ENCODE measurements at places on chromosomes 4 and X.

DNA sequence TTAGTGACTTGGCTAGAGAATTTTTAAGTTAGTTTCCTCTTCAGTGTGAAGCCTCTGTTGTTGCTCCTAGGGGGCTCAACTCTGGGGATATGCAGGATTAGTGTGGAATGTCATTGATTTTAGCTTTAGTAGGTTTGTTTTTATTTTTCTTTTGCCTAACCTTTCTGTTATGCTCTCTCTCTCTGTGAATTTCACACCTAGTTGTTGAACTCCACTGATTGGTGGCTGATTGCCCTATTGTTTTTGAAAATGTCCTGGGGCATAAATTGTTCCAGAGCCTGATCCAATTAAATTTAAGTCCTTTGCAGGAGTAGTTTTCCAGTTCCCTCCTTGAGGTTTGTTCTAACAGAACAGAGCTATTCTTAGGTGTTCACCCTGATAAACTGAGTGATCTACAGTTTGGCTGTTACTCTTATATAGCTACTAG is 393.3 kb upstream of the CTSO start:
- no peak for DNase-seq

DNA sequence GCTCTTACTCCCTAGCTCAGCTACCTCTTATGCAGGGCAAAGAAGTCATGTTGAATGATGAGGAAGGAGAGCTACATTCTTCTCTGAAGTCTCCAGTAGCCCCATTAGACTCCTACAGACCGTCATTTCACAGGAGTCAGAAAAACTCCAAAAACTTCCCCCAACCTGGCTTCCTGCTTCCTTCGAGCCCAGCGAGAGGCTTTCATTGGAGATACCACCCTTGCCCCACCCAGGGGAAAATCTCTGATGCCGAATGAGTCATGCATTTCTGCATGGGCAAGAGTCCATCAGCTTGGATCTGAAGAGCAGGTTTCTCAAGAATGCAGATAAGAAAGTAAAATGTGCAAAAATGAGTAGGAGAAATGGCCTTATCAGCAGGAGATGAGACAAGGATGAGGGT is 53.0 kb downstream of the ARSF start:
- no peak for DNase-seq

GRCh38 chr4:172657081-172657480 is 511.5 kb upstream of the GALNT7 start:
- DNase-seq: no peak

DNA sequence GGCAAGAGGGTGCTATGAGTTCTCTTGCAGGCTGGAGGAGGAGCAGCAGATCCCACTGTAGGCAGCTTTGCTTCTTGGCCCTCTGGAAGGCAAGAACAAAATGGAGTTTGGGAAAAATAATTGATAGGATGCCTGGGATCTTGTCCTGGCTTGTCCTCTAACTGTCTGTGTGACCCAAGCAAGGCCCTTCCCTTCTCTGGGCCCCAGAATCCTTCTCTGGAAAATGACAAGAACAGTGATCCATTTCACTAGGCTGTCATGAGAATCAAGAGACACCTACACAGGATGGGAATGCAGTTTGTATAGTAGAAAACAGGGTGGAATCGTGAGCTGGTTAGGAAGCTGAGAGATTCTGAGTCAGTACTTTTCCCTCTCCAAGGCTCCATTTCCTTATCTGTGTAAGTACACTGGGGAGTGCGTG is 133.3 kb downstream of the PJA1 start:
- no peak for DNase-seq

- no peak for DNase-seq
Measured at GRCh38 chrX:72576141-72576894, 3.7 kb upstream of the HDAC8 start.

DNA sequence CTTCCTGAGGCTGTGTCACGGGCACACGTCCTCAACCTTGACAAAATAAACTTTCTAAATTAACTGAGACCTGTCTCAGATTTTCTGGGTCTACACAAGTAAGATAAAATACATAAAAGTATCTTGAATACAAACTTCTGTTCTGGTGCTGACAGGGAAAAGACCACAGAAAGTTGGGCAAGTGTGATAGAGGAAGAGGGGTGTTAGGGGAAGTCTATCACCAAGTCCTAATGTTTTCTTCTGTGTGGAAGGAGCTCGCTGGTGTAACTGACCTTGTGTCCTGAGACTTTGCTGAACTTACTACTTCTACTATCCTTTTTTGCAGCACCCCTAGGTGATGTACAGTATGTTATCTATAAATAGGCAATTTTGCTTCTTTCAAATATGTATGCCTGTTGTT is 97.0 kb upstream of the STIM2 start:
- DNase-seq: no peak

DNA sequence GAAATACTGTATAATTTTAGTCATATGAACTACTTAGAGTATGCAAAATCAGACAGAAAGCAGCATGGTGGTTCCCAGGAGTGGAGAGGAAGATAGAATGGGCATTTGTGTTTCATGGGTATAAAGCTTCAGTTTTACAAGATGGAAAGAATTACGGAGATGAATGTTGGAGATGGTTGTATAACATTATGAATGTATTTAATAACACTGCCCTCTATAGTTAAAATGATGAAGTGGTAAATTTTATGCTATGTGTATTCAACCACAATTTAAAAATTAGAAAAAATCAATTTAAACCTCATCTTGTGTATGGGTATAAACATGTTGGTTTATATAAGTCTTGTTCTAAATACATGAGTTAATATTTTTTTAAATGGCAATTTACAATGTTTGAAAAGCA is 521.1 kb downstream of the FSTL5 start:
- DNase-seq: no peak

DNA sequence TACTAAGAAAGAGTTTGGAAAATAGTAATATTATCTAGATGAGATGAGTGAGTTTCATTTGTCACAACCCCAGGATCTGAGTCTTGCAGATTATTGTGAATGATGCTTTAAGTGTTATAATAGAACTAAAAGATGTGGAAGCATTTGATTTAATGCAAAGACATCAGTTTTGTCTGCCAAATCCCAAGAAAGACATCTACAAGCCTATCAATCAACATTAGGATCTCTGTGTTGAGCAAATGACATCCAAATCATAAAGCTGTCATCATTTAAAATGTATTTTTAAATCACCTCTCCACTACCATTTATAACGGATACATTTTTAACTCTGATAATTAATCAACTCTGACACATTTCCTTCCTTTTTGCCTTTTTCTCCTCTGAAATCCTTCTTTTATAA is 310.8 kb upstream of the SLIT2 start:
- DNase-seq: no peak

DNA sequence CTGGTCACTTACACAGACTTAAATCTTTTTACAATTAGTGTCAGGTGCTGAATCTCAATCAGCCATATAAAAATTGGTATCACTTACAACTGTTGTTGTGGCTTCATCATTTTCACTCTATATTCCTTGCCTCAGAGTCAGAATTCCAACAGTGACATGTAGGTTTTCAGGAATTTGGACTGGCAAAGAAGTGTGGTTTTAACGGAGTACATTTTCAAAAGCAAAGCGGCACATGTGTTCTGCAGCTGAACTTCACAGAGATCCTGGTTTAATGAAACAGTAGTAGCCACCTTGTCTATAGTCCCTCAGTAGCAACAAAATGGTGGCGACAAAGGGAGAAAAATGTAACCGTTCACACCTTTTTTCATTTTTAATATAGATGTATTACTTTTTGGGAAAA is 486.6 kb downstream of the FAT4 start:
- DNase-seq: peak; percentile 28

- no peak for DNase-seq
Measured at GRCh38 chrX:49958727-49959485, 36.5 kb downstream of the CLCN5 start.

DNA sequence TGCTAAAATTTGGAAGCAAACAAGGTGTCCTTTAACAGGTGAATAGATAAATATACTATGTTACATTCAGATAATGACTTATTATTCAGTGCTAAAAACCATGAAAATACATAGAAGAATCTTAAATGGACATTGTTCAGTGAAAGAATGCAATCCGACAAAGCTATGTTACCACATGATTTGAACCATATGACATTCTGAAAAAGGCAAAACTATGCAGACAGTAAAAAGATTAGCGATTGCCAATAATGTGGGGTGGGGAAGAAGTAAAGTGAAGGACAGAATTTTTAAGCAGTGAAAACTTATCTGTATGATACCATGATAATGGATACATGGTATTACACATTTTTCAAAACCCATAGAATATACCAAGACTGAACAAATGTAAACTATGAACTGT is 926.9 kb downstream of the FAT4 start:
- peak; percentile 54 for DNase-seq

GRCh38 chrX:19886883-19887531 is 393 bp downstream of the SH3KBP1 start:
- DNase-seq: no peak

DNA sequence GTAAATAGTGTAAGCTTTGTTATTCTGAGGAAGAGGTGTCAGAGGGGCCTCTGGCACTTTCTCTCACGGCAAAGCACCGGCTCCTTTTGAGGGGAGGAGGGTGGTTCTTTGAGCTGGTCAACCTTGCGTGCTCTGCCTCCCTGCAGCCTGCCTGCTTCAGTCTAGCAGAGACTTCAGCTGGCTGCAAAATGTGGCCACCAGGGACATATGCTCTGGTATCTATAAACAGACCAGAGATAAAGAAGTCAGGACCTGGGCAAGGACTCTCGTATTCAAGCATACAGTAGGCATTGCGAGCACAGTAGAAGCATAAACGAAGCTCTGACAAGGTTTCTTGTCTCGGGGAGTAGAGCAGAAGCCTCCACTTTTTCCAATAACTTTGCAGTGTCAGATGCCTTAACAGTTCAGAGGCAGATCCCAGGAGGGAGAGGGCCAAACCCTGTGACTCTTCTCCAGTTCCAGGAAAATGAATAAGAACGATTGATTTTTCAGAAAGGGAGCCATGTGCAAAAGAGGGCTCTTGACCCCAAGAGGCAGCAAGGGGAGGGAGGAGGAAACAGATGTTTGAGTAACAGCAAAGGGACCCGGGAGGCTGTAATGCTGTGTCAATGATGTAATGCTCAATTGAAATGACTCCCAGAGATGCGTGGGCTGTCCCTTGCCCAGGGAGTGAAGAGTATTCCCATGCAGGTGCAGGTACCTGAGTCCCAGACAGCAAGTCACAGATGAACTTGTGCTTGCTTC is 57.9 kb upstream of the TEX13D start:
- no peak for DNase-seq

DNA sequence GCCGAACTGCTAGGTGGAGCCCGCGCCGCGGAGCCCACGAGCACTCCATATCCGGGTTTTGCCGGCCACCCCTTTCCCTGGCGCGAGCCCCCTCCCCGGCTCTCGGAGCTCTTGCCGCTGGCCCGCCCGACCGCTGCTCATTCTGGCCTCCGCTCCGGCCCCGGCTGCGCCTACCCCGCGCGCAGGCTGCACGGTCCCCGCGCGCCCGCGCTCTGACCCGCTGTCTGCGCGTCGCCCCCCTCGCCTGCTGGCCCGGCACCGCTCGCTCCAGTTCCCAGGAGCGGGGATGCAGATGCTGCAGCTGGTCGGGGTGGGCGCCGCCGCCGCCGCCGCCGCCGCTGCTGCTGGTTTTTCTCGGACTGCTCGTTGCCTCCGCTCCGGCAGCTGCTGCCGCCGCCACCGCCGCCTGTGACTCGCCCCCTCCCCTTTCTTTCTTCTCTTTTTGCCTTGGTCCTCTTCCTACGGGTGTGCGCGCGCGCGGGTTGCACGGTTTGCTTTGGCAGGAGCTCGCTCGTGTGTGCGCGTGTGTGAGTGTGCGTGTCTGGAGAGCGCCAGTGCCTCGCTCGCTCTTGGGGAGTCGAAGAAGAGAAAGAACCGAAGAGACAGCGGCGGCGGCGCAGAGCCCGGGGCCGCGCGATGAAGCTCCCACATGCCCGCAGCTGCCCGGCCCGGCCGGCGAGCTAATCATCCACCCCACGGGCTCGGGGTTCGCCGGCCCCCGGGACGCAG is at the start of gene ADGRL3:
TSS of gene ADGRL3 (plus strand) at position 140 of the 729 bp plus-strand sequence.
- DNase-seq: no peak

DNA sequence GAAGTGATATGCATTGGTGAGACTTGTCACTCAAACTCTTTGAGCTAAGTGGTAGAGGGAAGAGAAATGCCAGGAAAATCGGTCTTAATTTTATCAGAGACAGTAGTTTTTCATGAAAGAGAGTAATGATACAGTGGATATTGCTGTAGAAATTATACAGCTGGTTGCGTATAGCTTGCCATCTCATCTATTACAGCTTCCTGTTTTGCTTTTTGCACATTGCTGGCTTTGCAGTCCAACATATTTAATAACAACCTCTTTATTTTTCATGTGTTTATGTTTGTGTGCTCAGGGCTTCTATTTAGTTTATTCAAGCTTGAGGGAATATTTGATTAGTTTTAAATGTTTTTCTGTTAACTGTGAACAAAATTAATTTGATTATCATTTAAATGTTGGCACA is 11.5 kb downstream of the SMAD1 start:
- DNase-seq: no peak

- DNase-seq: no peak
Measured at GRCh38 chr4:167713756-167714155, 378.6 kb upstream of the ANXA10 start.

GRCh38 chrX:6748595-6748994 is 213.7 kb upstream of the VCX3A start:
- DNase-seq: no peak

- no peak for DNase-seq
Measured at GRCh38 chrX:153530411-153531129, 13.1 kb downstream of the ATP2B3 start.

- DNase-seq: no peak
Measured at GRCh38 chr4:99536848-99537247, 26.0 kb downstream of the C4orf17 start.

- no peak for DNase-seq
Measured at GRCh38 chr4:155532373-155533085, 134.1 kb upstream of the GUCY1A1 start.

DNA sequence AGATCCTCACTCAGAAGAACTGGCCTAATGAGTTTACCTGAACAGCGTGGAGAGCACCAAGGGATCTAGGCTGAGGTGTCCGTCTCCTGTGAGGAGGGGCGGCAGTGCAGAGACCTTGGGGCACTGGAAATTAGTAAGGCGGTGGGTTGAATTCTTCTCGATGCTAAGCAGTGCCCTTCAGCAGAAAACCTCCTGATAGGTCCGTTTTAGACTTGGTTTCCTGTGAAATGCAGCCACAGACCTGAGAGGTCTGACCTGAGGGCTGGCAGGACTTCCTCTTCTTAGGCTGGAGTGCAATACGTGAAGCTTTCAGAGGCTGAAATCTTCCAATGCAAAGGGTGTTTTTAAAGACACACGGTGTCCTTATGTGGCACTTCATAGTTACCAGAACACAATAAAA is at the start of gene CLNK:
TSS of gene CLNK (minus strand) at position 138 of the 400 bp plus-strand sequence. CDS start 16,899 bp downstream, outside the sequence.
- no peak for DNase-seq

- peak; percentile 36 for DNase-seq
Measured at GRCh38 chrX:40908857-40909475, 173.6 kb upstream of the MED14 start.
